ENCODE measurements at places on chromosomes 12 and 14.

GRCh38 chr14:65446159-65446558, 33.6 kb downstream of the FUT8 start:
- no peak for DNase-seq

GRCh38 chr14:70192915-70193314, 4.2 kb upstream of the SLC8A3 start:
- no peak for DNase-seq

DNA sequence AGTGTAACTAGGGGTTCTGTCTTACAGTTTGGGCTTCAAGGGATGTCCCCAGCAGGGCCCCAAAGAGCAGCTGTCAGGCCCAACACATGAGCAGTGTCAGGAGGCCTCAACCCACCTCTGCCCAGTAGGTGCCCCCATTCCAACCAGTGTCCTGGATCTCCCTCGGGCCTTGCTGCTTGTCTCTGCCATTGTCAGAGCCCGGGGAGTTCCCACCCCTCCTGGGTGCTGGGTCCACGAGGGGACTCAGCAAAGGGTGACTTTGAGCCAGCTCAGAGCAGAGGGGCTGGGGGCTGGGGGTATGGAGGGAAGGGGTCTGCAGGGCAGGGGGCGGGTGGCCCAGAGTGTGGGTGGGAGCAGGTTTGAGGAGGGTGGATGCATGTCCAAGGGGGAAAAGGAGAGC, 18.0 kb upstream of the BEGAIN start:
- DNase-seq: no peak

DNA sequence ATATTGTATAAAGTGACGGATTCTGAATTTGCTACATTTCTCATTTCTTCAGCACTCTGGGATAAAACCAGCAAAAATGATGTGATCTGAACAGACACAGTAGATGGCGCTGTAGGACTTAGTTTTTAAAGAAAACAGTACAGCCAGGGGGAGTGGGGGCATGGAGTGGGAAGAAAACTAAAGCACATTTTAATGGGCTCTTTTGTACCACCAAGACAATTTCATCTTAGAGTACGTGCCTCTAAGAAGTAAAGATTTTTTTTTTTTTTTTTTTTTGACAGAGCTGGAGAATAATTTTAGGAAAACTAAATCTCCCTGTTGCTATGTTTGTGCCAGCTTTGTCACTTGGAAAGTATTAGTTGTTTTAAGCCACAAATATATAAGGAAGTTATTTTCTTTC, 124.4 kb downstream of the RAD51B start:
- DNase-seq: peak; percentile 91

Measured in H4 (cell line).